ENCODE measurements at places on chromosomes 11 and 22.

DNA sequence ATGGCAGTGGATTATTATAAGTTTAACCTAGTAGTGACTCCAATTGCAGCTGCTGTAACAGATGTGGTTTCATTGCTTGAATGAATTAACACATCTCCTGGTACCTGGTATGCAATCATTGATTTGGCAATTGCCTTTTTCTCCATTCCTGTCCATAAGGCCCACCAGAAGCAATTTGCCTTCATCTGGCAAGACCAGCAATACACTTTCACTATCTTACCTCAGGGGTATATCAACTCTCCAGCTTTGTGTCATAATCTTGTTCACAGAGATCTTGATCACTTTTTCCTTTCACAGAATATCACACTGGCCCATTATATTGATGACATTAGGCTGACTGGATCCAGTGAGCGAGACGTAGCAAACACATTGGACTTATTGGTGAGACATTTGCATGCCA lies 128.7 kb upstream of the ZC3H12C start:
- no peak for DNase-seq

DNA sequence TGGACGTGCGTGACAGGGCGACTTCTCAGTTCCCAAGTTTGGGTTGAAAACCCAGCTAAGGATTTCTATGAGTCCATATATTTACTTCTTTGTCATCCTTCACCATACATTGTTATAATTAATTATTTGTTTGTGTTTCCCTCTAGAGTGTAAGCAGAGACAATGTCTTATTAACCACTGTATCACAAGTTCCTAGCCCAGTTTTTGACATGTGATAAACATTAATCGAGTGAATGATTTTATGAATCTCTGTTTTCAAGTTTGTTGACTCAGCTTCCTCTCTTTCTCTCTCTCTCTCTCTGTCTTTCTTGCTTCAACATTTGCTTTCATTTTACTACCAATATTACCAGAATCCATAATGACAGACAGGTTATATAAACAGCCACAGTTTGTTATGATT lies 1259.6 kb upstream of the TENM4 start:
- no peak for DNase-seq

GRCh38 chr11:32897103-32897502 lies 4.5 kb downstream of the QSER1 start:
- DNase-seq: no peak

GRCh38 chr11:31340903-31341572 lies 28.5 kb downstream of the DCDC1 start:
- DNase-seq: no peak

DNA sequence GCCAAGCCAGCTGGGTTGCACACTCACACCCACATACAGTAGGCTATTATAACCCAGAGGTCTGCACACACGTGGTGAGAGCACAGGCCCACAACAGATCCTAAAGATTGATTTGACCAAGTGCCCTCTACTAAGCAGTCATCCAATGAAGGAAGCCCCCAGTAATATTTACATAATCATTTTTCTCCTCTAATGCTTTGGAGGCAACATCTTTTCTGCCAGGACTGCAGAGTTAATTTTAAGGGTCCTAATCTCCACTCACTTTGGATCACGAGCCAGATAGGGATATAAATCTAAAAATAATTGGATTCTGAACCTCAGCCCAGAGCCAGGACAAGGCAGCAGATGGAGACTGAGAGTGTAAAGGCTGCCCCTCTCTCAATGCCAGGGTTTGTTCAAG lies 49.1 kb upstream of the MTNR1B start:
- no peak for DNase-seq

DNA sequence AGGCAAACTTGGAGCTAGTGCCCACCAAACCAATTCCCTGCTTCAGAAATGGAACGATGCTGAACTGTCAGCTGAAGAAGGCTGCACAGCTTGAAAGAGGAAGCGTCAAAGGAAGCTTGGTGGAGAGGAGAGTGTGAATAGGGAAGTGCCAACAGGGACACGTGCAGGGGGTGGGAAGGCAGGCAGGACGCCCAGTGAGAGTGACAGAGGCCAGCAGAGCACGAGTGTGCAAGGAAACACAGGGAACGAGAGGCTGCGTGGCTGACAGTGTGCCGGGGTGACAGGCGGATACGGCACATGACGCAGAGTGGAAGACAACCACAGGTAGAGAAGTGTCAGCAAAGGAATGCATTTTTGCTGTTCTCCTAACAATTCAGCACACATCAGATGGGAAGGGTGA lies 196.4 kb downstream of the LARGE1 start:
- DNase-seq: no peak

GRCh38 chr11:27868709-27869108 lies 168.5 kb upstream of the BDNF start:
- no peak for DNase-seq

DNA sequence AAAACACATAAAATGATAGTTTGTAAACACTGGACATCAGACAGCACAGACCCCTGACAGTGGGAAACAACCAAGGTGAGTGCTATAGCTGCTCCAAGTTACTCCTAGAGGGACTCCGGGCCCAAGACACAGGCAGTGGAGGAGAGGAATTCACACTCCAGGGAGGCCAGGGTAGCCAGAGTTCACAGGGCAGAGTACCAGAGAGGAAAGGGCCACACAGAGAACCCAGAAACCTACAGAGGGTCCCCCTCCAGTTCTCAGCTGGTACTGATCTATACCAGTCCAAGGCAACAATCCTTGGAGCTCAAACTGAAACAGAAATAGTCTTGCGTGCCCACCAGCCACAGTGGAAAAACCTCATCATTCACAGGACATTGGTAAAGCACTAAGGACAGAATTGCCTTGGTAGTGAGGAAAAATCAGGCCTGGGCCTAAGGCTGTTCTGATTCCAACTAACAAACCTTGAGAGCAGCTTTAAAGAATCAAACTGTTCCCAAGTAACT lies 7.6 kb downstream of the VPS37C start:
- no peak for DNase-seq

DNA sequence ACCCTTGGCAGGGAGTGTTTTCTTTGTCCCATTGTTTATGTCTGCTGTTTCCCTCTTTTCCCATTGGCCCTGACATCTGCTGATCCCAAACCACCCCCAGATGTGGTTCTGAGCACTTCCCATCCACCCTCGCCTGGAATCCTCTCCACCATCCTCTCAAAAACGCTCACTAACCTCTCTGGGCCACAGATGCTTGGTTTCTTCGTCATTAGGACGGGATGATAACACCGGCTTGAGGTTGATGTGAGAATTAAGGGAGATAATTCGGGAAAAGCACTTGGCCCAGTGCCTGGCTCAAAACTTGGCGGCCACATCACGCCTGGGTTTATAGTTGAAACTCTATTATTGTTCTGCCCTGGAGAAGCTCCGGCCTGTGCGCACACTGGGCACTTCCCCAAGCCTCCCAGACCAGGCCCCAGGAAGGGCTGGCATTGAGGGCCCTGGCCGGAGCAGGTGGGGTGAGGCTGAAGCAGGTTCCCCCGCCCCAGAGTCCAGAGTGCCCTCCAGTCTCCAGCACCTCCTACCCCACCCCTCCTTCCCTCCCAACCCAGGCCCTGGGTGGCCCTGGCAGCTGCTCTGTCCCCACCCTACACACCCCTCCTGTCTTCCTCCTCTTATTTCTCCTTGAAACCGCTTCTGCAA lies 63.7 kb downstream of the CYTH4 start:
- no peak for DNase-seq

- DNase-seq: no peak
Measured at GRCh38 chr11:109734566-109734965, 312.6 kb downstream of the C11orf87 start.

GRCh38 chr11:73296501-73297230 lies 11.4 kb upstream of the ARHGEF17 start:
- no peak for DNase-seq

GRCh38 chr11:43404406-43404805 lies 45.7 kb downstream of the TTC17 start:
- DNase-seq: no peak

GRCh38 chr11:121458551-121458950 lies 5.8 kb upstream of the SORL1-AS1 start:
- DNase-seq: no peak

DNA sequence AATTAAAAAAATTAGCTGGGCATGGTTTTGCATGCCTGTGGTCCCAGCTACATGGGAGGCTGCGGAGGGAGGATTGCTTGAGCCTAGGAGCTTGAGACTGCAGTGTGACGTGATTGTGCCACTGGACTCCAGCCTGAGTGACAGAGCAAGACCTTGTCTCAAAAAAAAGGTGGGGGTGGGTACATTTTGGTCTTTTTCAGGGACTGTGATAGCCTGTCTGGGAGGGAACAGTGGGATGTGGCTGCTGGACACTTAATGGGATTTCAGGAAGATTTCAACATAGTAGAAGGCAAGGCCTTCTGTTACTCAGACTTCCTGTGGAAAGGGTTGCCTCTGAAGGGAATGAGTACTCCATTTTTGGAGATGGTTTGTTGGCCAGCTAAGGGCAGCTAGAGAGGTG lies 40.6 kb downstream of the RELT start:
- no peak for DNase-seq

GRCh38 chr11:59207988-59208451 lies 4.7 kb downstream of the MPEG1 start:
- peak; percentile 12 for DNase-seq

DNA sequence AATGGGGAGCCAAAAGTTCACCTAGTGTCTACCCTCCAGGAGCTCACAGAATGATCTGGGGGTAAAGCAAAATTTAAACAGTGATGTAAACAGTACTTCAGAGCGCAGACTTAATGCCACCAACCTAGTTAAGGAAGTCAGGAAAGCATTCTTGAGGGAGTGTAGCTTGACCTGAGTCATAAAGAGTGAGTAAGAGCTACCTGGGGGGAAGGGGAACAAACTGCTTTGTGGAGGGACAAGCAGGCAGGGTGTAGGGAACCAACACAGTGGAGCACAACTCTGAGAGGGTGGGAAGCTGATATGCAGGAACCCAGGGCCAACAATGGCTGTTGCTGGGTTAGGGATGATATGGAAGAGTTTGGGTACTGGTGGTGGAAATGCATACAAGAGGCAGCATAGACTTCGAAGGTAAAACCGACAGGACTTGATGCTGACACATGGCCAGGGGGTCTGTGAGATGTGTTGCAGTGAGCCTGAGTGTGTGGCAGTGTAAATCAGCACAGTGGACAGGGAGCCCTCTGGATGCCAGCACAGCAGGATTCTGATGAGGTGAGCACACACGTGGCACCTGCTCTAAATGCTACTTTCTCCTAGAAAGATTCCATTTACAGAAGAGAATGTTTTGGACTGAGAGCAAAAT lies 58.3 kb upstream of the CYP2D6 start:
- no peak for DNase-seq

DNA sequence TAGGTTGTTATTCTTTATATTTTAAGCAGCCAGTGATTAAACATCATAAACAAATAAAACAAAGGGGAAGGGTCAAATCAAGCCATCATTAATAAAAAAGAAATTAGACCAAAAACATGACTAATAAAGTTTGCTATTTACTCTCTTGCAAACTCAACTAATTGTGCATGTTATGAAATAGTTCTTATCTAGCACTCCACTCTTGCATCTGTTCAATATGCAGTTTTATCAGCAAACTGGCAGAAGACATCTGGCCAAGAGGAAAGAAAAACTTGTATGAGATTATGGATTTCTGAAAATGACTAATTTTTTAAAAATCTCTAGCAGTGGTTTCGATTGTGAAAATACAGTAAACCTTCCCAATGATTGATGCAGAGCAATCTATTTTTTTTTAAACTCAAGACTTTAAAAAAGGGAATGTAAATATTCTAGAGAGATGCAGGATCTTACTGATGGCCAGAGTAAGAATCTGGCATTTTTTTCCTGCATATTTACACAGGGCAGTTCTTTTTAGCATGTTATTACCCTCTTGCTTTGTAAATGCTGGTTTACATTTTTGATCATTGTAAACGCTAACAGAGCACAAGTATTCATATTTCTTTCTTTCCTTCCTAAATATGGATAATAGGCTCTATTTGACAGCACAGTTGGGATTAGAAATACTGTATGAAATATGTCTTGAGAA lies 83.3 kb downstream of the GRIA4 start:
- no peak for DNase-seq

DNA sequence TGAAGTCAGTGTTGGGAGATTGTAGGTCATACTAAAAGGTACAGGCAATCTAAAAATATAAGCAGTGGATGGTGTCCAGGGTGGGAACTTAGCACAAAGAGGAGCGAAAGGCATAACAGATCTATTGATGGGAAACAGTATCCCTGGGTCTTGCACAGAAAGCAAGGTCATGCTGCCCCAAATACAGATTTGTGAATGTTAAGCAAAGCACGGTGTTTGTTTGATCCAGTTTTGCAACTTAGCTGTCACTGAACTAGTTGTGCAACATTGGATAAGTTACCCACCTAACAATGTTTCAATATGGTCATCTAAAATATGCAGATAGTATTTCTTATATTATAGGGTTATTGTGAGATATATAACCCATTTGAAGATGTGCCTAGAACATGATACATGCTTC lies 162.9 kb downstream of the BLID start:
- DNase-seq: no peak

GRCh38 chr11:93689240-93689639 lies 27.8 kb downstream of the CEP295 start:
- DNase-seq: no peak

DNA sequence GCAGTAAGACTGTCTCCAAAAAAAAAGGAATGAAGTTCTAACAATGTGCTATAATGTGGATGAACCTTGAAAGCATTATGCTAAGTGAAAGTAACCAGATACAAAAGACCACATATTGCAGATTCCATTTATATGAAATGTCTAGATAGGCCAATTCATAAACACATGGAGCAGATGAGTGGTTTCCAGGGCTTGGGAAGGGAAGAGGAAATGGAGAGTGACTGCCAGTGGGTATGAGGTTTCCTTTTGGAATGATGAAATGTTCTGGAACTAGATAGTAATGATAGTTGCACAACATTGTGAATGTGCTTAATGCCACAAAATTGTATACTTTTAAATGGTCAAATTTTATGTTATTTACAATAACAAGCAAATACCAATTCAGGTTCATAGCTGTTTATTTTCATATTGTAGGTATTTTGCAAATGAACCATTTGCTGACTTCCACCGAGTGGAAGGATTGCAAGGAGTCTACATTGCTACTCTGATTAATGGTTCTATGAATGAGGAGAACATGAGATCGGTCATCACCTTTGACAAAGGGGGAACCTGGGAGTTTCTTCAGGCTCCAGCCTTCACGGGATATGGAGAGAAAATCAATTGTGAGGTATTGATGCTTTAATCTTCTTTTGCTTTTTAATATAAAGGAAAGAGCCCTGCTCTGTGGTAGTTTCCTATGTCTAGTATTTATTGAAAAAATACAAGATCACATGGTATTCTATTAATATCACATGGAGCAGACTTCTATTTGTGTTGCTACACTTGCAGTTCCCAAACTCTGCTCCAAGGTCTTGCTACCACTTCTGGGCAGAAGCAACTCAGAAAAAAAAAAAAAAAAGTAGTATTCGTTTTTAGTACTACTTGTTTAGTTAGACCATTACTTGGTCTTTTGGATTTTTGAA lies 67.7 kb upstream of the SORL1-AS1 start:
- no peak for DNase-seq

- no peak for DNase-seq
Measured at GRCh38 chr22:31623592-31624304, 38.3 kb downstream of the PISD start.

- no peak for DNase-seq
Measured at GRCh38 chr11:132911186-132911585, 621.1 kb downstream of the OPCML start.
